Left renal cortex interstitium (tissue), 4 donors: ENCODE measurements at places on chromosomes 13 and 19.

DNA sequence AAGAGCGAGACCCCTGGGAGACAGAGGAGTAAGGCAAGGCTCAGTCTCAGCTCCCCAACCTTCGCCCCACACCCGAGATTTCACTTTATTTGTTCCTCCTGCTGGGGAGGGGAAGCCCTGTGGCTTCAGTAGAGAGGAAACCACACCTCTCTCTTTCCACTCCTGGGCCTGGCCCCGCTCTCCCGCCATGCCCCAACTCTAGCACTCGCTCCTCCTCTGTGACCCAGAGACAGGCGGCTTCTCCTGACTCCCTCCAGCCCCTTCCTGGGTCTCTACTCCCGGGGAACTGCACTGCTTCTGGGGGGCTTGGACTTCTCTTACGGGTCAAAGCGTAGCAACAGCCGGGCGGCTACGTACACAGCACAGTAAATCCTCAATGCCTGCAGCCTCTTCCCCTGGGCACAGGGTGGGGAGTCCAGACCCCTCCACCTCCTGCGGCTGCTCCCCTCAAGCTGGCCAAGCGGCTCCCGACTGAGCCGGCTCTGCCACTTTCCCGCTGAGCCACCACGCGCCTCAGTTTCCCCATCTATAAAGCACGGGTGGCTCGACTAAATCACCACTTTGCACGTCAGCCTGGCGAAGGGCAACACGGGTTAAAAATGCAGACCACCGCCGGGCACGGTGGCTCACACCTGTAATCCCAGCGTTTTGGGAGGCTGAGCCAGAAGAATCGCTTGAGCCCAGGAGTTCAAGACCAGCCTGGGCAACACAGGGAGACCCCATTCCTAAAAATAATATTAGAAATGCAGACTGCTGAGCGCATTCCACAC, 1.4 kb downstream of the RNF126 start:
- no peak for DNase-seq

DNA sequence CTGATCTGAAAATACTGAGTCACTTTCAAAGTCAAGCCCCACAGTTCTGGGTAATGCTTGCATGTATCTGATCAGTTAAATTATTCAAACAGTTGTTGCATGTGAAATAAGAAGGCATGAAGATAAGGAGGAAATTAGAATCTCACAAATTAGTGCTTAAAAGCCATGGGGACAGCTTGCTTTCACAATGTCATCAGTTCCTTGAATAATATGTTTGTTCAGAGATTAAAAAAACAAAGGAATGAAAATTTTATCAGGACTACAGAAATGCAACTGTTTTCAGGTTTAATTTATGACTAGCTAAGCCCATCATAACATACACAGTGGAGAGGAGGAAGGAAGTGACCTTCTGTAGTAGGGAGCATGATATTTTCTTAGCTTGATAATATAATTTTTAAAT, 150.1 kb downstream of the OXGR1 start:
- DNase-seq = no peak

- no peak for DNase-seq
Measured at GRCh38 chr13:46783504-46783903, 13.5 kb downstream of the ESD start.

DNA sequence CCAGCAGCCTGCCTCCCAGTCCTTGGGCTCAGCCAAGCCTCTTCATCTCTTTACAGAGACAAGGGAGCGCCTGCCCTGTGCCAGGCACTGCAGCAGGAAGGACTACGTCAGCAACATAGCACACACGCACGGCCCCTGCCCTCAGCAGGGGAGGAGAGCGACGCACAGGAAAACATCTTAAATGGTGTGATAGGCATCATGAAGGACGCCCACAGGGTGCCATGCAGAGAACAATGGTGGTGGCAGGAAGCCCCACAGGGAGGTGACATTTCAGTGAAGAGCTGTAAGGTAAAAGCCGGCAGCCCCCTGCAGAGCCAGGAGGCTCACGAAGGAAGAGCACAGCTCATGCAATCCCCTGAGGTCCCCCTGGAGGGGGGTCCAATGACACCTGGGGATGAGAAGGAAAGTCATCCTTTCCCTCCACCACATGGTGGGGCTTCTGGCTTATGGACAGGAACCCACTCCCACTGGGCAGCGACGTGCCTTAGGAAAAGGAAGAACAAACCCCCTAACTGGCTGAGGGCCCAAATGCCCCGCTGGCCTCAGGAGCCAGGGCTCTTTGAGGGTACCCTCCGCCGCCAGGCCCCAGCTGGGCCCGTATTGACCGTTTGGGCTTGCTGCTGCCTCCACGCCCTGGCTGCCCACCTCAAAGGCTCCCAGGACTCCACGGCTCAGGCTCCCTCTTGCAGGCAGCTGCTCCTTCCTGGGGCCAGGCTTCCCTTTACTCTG, 37.3 kb upstream of the C13orf42 start:
- no peak for DNase-seq
